Endodermal cell (in vitro differentiated cells): ENCODE measurements at places on chromosomes 13 and 19. TPM values are rescaled to one million over a fixed set of nuclear protein-coding genes. Genes with fewer than 3 reads are reported as not detected.

- DNase-seq = no peak
- no peak overlapping the region for H3K4me3 ChIP-seq
- H3K27me3 ChIP-seq = no peaks in the 10 kb centered on the region
These were observed 11.4 kb upstream of the CRTC1 start for GRCh38 chr19:18672044-18672451.

DNA sequence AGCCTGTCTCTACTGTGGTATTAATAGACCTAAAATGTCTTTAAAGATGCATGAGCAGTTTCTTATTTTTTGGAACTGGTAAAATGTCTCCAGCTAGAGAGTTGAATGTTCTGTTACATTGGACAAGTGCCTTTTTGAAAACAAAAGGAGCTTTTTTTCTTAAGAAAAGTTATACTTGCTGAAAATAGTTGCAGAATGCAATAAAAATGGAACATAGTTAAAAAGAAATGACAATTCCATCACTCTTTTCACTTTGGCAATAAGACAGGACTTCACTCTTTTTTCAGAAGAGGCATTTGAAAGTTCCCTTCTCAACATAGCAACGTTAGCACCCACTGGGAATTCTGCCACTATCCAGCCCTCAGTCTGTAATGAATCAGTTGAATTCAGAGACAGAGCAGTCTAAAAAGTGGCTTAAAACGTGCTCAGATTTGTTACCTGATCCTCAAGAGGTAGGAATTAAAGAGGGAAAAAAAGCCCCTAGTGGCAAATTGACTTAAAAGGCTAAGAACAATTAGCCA is 10.1 kb downstream of the RGCC start:
- H3K36me3 ChIP-seq = no peaks in the 10 kb centered on the region
- H3K27me3 ChIP-seq = peaks cover 6% of the 10 kb centered on the region
- no peak overlapping the region for H3K4me3 ChIP-seq
- H3K4me1 ChIP-seq = no peaks in the 10 kb centered on the region
- H3K27ac ChIP-seq = no peak overlapping the region

Gene BRME1
- total RNA-seq = 3.7 and 4.4 TPM in 2 replicates

Gene IL27RA
- 10.8 and 11.2 TPM in 2 replicates for total RNA-seq

DNA sequence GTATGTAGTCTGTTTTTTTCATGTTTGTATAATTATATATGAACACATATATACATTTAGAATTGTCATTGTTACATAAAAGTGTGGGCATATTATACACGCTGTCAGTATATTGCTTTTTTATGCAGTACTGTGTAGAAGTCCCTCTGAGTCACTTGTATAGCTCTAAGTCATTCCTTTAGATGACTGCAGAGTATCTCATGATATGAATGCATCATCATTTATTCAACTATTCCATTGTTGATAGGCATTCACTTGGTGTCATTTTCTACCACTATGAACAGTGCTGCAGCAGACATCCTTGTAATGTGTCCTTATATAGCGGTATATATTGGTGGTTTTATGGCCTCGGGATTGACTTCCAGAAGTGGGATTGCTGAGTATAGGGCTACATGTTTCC is 15.3 kb downstream of the RFXAP start:
- H3K36me3 ChIP-seq = peaks cover 18% of the 10 kb centered on the region
- DNase-seq = no peak
- H3K4me1 ChIP-seq = peaks cover 4% of the 10 kb centered on the region
- no peaks in the 10 kb centered on the region for H3K27me3 ChIP-seq

GRCh38 chr13:40259899-40260298 is 406.5 kb downstream of the FOXO1 start:
- peaks cover 8% of the 10 kb centered on the region for H3K4me1 ChIP-seq
- H3K4me3 ChIP-seq = no peak overlapping the region
- H3K27ac ChIP-seq = no peak overlapping the region
- no peak for DNase-seq
- H3K27me3 ChIP-seq = no peaks in the 10 kb centered on the region

DNA sequence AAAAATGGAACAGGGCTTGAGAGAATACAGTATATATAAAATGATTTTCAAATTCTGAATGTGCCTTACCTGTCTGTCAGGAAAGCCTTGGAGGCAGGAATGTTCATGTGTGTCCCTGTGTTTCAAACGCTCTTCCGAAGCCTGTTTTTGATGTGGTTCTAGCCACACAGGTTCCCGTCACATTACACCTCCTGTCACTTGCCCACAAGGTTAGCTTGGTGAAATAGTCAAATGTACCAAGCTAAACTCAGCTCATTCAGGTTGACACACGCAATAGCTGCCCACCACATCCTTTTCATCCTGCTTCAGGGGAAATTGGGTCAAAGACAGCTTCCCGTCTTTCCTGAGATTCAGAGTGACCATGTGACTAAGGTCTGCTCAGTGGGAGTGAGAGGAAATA is 574.0 kb downstream of the EFNB2 start:
- DNase-seq = no peak
- no peaks in the 10 kb centered on the region for H3K36me3 ChIP-seq
- H3K27ac ChIP-seq = no peak overlapping the region
- H3K4me1 ChIP-seq = no peaks in the 10 kb centered on the region
- H3K4me3 ChIP-seq = no peak overlapping the region

Gene CGB2
- total RNA-seq = not detected in 3 replicates

DNA sequence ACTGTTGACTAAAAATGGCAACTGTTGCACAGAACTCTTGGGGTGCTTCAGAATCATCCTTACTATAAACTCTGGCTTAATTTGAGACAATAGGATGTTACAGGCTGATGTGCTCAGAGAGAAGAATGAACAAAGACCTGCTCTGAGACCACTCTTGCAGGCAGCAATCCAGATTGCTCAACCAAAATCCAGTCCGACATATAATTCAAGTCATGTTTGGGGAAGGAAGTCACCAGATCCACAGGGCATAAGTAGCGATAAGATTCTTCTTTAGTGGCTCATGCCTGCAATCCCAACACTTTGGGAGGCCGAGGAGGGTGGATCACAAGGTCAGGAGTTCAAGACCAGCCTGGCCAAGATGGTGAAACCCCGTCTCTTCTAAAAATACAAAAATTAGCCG is 20.6 kb downstream of the MTMR6 start:
- H3K4me1 ChIP-seq = no peaks in the 10 kb centered on the region
- H3K27me3 ChIP-seq = no peaks in the 10 kb centered on the region
- no peak overlapping the region for H3K27ac ChIP-seq
- peaks cover 42% of the 10 kb centered on the region for H3K36me3 ChIP-seq
- no peak for DNase-seq

DNA sequence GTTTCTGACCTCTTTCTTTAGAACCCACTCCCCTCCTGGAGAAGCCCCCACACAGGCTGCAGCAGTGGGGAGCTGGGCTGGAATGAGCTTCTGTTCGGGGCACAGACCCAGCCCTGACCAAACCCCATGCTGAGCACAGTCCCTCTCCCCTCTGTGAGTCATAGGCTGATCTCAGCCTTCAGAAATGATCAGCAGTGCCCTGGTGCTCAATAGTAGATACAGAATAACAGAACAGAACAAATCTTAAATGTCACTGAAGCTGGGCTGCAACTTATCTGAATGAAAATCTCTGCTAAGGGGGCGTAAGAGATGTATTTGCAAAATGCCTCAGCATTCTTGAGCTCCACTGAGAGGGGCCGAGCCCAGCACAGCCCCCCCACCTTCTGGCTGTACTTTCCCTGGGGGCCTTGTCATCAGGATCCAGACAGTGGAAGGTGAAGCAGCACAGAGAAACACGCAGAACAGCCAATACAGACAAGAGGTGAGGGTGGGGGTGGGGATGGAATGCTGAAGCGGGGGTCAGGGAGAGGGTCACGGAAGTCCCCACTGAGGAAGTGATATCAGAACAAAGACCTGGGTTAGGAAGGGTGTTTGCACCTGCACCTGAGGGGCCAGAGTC is 9.9 kb downstream of the ZNF665 start:
- peaks cover 14% of the 10 kb centered on the region for H3K36me3 ChIP-seq
- no peaks in the 10 kb centered on the region for H3K27me3 ChIP-seq

- no peak for DNase-seq
- H3K27ac ChIP-seq = no peak overlapping the region
- no peaks in the 10 kb centered on the region for H3K4me1 ChIP-seq
- H3K36me3 ChIP-seq = peaks cover 77% of the 10 kb centered on the region
- no peaks in the 10 kb centered on the region for H3K27me3 ChIP-seq
These were observed 16.3 kb downstream of the ZNF160 start for GRCh38 chr19:53086949-53087348.

Gene LHFPL6
- total RNA-seq = 0.53 to 1.1 TPM (median 0.77 TPM) in 3 replicates

Gene GPR108
- total RNA-seq = 60.2 and 61.4 TPM in 2 replicates

- H3K27ac ChIP-seq = no peak overlapping the region
- peak; percentile 93 for DNase-seq
- H3K4me3 ChIP-seq = no peak overlapping the region
- no peaks in the 10 kb centered on the region for H3K4me1 ChIP-seq
- no peaks in the 10 kb centered on the region for H3K27me3 ChIP-seq
- H3K36me3 ChIP-seq = peaks cover 68% of the 10 kb centered on the region
These were observed 19.0 kb upstream of the GPI start for GRCh38 chr19:34345947-34346351.

DNA sequence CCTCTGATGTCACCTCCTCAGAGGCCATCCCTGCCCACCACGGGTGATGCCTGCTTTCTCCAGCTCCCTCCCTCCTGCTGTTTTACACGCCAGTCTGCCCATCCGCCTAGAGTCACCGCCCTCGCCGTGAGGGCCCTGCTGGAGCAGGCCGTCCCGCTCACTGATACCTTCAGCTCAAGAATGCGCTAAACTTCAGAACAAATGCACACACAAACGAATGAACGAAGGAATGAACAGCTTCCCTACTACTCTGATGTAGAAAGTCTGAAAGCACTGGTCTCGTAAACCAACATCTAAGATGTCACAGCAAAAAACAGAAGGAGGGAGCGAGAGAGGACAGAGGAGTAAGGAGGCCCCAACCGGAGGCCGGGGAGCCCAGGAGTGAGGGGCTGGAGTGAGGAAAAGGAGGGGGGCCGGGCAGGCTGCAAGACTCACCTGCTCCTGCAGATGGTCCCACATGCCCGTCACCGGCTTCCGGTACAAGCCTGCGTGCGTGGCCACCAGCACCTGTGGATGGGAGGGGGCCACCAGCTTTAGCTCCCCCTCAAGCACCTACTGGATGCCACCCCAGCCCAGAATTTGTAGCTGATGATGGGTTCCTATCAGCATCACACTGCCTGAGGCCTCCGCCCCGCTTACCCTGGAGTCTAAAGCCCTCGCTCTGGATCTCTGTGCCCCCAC is 4.0 kb downstream of the PNKP start:
- H3K4me1 ChIP-seq = no peaks in the 10 kb centered on the region
- no peaks in the 10 kb centered on the region for H3K27me3 ChIP-seq
- H3K36me3 ChIP-seq = peaks cover 47% of the 10 kb centered on the region
- no peak overlapping the region for H3K4me3 ChIP-seq

GRCh38 chr19:41801792-41802211 is 5.4 kb downstream of the CEACAM3 start:
- H3K27ac ChIP-seq = no peak overlapping the region
- H3K36me3 ChIP-seq = no peaks in the 10 kb centered on the region
- H3K4me3 ChIP-seq = no peak overlapping the region
- H3K4me1 ChIP-seq = no peaks in the 10 kb centered on the region
- peaks cover 5% of the 10 kb centered on the region for H3K27me3 ChIP-seq

DNA sequence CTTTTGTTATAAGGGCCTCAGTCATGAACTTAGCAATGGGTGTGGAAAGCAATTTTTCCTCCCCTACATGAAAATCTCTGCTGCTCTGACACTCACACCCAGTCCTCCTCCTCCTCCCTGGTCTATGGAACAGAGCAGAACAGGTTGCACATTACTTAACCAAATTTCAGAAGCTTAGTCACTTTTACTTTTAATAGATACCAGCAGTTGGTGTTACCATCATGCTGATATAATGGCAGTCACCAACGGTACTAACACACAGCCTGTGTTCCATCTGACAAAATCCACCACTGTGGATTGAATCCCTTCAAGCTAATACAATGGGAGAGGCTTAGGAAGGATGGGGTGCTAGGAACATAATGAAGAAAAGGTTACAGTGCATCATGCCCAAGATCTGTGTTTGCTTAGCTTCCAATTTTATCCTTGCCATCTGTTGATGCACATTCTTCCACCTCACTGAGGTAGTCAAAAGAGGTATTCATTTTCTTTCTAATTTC is 9.8 kb downstream of the TPT1 start:
- DNase-seq = no peak
- no peaks in the 10 kb centered on the region for H3K27me3 ChIP-seq
- H3K4me3 ChIP-seq = no peak overlapping the region
- H3K36me3 ChIP-seq = peaks cover 23% of the 10 kb centered on the region
- peaks cover 5% of the 10 kb centered on the region for H3K4me1 ChIP-seq

GRCh38 chr13:45232591-45232990 is 31.7 kb upstream of the KCTD4 start:
- no peaks in the 10 kb centered on the region for H3K4me1 ChIP-seq
- no peaks in the 10 kb centered on the region for H3K27me3 ChIP-seq

GRCh38 chr13:91248249-91248648 is 99.2 kb upstream of the MIR17HG start:
- no peaks in the 10 kb centered on the region for H3K36me3 ChIP-seq
- no peak overlapping the region for H3K4me3 ChIP-seq
- no peak for DNase-seq
- no peaks in the 10 kb centered on the region for H3K4me1 ChIP-seq

- H3K4me3 ChIP-seq = no peak overlapping the region
- H3K36me3 ChIP-seq = peaks cover 56% of the 10 kb centered on the region
- no peaks in the 10 kb centered on the region for H3K27me3 ChIP-seq
These were observed 11.3 kb downstream of the KHSRP start for GRCh38 chr19:6413291-6413690.

Gene SLC25A42
- total RNA-seq = 7.2 TPM in 2 replicates

- H3K4me1 ChIP-seq = peaks cover 7% of the 10 kb centered on the region
- H3K4me3 ChIP-seq = no peak overlapping the region
- no peaks in the 10 kb centered on the region for H3K36me3 ChIP-seq
These were observed 113.0 kb downstream of the KL start for GRCh38 chr13:33129094-33129832.

- DNase-seq = no peak
- no peak overlapping the region for H3K4me3 ChIP-seq
- H3K27me3 ChIP-seq = no peaks in the 10 kb centered on the region
- H3K36me3 ChIP-seq = peaks cover 14% of the 10 kb centered on the region
- H3K4me1 ChIP-seq = peaks cover 10% of the 10 kb centered on the region
These were observed 124.5 kb downstream of the KDM4B start for GRCh38 chr19:5093297-5093928.

- peaks cover 6% of the 10 kb centered on the region for H3K4me1 ChIP-seq
- no peak for DNase-seq
These were observed 52.3 kb downstream of the LRCH1 start for GRCh38 chr13:46605076-46605824.

DNA sequence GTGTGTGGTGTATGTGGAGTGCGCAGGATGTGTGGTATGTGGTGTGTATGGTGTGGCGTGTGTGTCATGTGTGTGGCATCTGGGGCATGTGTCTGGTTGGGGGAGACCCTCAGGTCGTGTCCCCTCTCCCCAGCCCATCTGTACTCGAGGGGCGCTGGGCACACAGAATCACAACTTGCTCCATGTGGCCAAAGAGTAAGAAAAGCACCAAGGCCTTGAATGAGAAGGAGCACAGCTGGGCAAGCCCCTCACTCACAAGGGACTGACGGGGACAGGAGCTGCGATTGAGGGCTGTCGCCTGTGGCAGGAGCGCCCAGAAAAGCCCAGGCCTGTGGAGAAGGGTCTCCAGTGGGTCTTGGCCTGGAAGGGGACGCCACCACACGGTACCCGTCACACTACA is 62.8 kb downstream of the PEPD start:
- no peak overlapping the region for H3K4me3 ChIP-seq
- H3K4me1 ChIP-seq = no peaks in the 10 kb centered on the region
- H3K36me3 ChIP-seq = peaks cover 21% of the 10 kb centered on the region
- peak; percentile 28 for DNase-seq
- no peaks in the 10 kb centered on the region for H3K27me3 ChIP-seq
- peak overlapping the region; percentile 2 for H3K27ac ChIP-seq
